IPS DF 6.9 (cell line): ENCODE measurements at places on chromosomes 5 and 9.

- DNase-seq, result no peak
Measured at GRCh38 chr5:133827830-133828229, 140.6 kb downstream of the C5orf15 start.

- DNase-seq, result peak; percentile 18
Measured at GRCh38 chr9:98255061-98255577, 330 bp downstream of the TBC1D2 start.

- DNase-seq, result no peak
Measured at GRCh38 chr5:157864067-157864466, 5.1 kb upstream of the CLINT1 start.

- no peak for DNase-seq
Measured at GRCh38 chr9:125772740-125773139, 25.6 kb downstream of the PBX3 start.
